ENCODE measurements at places on chromosomes 13 and 19. TPM values are rescaled to one million over a fixed set of nuclear protein-coding genes. Genes with fewer than 3 reads are reported as not detected.

ZNF497 gene
- total RNA-seq, result 1.7 TPM

NAXD gene
- total RNA-seq, result 20.7 TPM

PABPC3 gene
- total RNA-seq, result 0.97 TPM

- no peak for DNase-seq
These were observed 116.7 kb downstream of the POSTN start for GRCh38 chr13:37481885-37482227.

DNA sequence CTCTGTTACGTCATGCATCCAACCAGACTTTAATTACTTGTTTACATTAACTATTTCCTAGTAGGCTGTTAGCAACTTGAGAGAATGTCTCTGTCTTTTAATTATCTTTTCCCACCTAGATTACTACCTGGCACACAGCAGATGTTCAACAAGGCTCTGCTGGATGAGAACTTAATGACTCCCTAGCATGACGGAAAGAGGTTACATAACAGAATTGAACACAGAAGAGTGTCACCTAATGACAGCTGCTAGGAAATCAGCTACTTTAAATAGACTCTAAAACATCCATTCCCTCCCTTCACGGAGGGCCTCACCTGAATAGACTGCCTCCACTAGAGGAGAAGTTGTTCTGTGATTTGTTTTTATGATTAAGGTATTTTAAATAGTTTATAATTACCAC, 110.8 kb downstream of the TEX29 start:
- no peak for DNase-seq

GRCh38 chr13:23510544-23510916, 59.7 kb upstream of the TNFRSF19 start:
- no peak for DNase-seq

DNA sequence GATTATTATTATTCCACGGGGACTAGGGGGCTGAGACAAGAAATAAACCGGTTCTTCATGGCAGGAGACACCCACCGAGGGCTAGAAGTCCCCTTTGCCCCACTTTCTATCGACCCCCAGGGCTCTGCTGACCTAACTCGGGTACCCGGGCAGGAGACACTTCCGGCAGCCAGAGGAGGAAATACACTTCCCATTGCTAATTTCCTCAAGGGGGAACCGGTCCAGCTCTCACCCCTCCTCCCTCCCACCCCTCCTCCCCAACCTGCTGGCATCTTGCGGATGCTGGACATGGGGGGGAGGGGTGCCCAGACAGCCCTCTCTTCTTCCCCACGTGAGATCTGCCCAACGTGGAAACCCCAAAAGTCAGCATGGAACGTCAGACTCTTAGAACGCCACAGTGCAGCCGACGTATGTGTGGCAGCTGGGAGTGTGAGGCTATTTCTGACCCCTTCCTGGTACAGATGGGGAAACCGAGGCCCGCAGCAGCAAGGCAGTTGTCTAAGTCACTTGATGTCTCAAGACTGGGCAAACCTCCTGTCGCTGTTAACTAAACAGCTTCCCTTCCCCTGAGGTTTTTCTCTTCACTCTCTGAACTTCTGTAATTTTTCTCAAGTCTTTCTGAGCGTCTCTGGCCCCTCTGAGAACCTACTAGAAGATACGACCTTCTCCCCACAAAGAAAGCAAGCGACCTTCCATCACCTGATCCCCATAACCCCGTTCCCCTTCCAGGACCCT, 3.6 kb downstream of the GPR4 start:
- DNase-seq, result no peak

- no peak for DNase-seq
These were observed 6.2 kb downstream of the GPX4 start for GRCh38 chr19:1109697-1110671.

DNA sequence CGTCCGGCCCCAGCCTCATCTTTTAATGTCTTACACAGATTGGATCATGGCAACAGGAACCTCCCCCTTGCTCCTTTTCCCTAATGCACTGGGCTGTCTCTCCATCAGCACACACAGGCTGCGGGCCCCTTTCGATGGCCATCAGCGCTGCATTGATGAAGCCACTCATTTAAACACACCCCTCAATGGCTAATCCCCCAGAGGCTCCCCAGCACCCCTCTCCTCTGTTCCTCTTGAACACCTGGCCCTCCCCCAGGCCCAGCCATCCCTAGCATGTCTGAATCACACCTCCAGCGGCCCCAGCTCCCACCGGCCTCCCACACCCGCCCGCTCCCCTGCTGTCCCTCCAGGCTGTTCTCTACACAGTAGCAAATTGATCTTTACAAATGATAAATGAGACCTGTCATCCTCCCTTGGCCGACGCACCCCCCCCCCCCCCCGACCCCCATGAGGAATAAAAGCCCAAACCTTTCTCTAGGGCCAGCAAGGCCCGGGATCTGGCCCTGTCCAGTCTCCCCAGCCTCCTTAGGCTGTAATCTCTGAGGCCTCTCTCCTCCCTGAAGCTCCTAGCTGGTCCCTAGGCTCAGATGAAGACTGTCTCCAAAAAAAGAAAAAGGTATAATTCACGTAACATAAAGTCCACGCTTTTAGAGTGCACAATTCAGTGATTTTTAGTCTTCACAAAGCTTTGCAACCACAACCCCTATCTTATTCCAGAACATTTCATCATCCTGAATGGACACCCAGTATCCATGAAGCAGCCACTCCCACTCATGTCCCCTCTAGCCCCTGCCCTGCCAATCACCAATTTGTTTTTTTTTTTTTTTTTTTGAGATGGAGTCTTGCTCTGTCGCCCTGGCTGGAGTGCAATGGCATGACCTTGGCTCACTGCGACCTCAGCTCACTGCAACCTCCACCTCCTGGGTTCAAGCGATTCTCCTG, 7.4 kb downstream of the RPL28 start:
- DNase-seq, result no peak

Data from CD8-positive, alpha-beta memory T cell (primary cell).